ENCODE measurements at places on chromosomes 7 and 10. TPM values are rescaled to one million over a fixed set of nuclear protein-coding genes. Genes with fewer than 3 reads are reported as not detected.
A peak's percentile ranks its signal among the peaks of the same experiment; 100 is the strongest.

- H3K27ac ChIP-seq: no peak overlapping the region
- H3K36me3 ChIP-seq: no peaks in the 10 kb centered on the region
- H3K4me3 ChIP-seq: no peak overlapping the region
- H3K4me1 ChIP-seq: no peaks in the 10 kb centered on the region
- no peak for DNase-seq
These were observed 119.6 kb downstream of the LRRTM3 start for GRCh38 chr10:67045404-67045803.

GRCh38 chr7:46908770-46909169 is 673.1 kb downstream of the TNS3 start:
- no peak for DNase-seq
- H3K27me3 ChIP-seq: no peaks in the 10 kb centered on the region
- no peaks in the 10 kb centered on the region for H3K36me3 ChIP-seq

GRCh38 chr10:86152911-86153310 is 213.7 kb downstream of the GRID1 start:
- H3K27ac ChIP-seq: no peak overlapping the region
- H3K36me3 ChIP-seq: no peaks in the 10 kb centered on the region
- no peaks in the 10 kb centered on the region for H3K27me3 ChIP-seq

GRCh38 chr10:72334196-72334824 is 20.4 kb downstream of the DNAJB12 start:
- peak overlapping the region; percentile 90 for H3K27ac ChIP-seq
- peaks cover 32% of the 10 kb centered on the region for H3K36me3 ChIP-seq
- peak overlapping the region; percentile 33 for H3K4me3 ChIP-seq
- peaks cover 81% of the 10 kb centered on the region for H3K4me1 ChIP-seq
- DNase-seq: no peak

- peaks cover 5% of the 10 kb centered on the region for H3K4me1 ChIP-seq
- DNase-seq: peak; percentile 33
- no peak overlapping the region for H3K4me3 ChIP-seq
- no peak overlapping the region for H3K27ac ChIP-seq
- H3K36me3 ChIP-seq: peaks cover 10% of the 10 kb centered on the region
These were observed 31.7 kb downstream of the GPR22 start for GRCh38 chr7:107501593-107501992.

- H3K36me3 ChIP-seq: no peaks in the 10 kb centered on the region
- no peak overlapping the region for H3K4me3 ChIP-seq
- no peaks in the 10 kb centered on the region for H3K4me1 ChIP-seq
These were observed 234.7 kb upstream of the GLI3 start for GRCh38 chr7:42471573-42472174.

DNA sequence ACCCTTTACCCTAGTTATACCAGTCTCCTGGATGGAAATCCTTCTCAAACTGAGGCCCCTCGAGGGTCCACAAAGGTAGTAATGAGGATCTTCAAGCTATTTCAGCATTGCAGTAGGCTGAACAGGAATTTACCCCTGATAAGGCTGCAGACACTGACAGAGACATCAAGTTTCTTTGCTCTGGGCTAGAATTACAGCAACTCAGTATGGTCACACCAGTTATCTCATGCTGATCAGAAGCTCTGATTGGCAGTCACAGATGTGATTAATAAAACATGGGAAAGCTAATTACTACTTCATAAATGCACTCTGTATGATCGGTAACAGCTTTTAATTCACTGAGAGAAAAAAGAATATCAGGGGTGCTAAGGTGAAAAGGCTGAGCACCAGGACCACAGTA is 30.6 kb downstream of the FAM204A start:
- H3K36me3 ChIP-seq: peaks cover 7% of the 10 kb centered on the region
- H3K4me1 ChIP-seq: no peaks in the 10 kb centered on the region
- H3K27me3 ChIP-seq: no peaks in the 10 kb centered on the region
- no peak for DNase-seq
- H3K4me3 ChIP-seq: no peak overlapping the region
- no peak overlapping the region for H3K27ac ChIP-seq

DNA sequence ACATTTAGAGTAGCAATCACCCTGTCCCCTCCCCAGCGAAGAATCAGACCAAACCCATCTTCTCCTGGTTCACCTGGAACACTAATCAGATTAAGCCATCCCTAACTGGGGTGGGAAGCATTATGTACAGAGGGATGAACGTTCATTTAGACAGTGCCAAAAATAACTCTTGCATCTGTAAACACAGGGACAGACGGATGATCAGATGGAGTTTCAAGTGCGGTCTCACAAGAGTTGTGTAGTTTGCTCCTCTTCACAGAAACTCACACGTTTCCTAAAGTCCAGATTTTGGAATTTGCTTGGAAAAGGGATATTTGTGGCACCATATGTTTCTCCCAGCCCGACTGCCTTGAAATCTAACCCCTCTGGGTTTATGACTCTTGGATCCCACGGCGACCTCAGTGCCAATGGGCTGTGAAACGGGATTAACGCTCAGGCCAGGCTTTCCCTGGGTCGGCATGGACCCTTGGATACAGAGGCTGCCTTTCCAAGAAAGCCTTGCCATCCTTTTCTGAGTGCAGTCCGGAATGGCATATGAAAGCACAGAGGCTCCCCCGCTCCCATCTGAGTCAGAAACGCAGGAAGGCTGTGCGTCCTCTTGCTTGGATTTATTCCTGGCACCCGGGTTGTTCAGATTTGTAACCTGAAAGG is 293.2 kb upstream of the HABP2 start:
- H3K4me1 ChIP-seq: no peaks in the 10 kb centered on the region
- H3K27ac ChIP-seq: no peak overlapping the region
- DNase-seq: no peak
- H3K4me3 ChIP-seq: no peak overlapping the region
- no peaks in the 10 kb centered on the region for H3K36me3 ChIP-seq
- H3K27me3 ChIP-seq: peaks cover 2% of the 10 kb centered on the region

DNA sequence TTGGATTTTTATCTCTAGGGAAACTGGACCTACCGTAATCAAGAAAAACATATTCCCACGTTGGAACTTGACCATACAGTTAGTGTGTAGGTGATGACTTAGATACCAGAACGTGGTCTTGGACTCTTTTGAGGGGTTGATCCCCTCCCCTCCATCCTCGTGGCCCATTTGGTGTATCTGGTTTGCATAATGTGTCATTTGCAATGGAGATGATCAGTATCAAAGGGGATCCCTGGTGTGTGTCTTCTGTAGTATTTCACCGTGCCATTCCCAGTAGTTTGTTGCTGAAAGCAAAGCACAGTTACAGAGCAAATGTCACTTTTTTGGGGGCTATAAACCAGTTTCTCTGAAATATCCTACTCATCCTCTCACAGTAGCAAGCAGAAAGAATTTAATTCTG is 217.7 kb downstream of the TCF7L2 start:
- peaks cover 8% of the 10 kb centered on the region for H3K27me3 ChIP-seq
- no peak overlapping the region for H3K27ac ChIP-seq
- DNase-seq: no peak

GFRA1 gene
- not detected for total RNA-seq

VWA2 gene
- not detected for total RNA-seq

GRCh38 chr7:155696747-155697146 is 52.3 kb downstream of the RBM33 start:
- DNase-seq: no peak
- H3K4me1 ChIP-seq: peaks cover 41% of the 10 kb centered on the region
- H3K36me3 ChIP-seq: peaks cover 23% of the 10 kb centered on the region
- H3K4me3 ChIP-seq: no peak overlapping the region

AFAP1L2 gene
- 1.1 TPM for total RNA-seq

ZMIZ2 gene
- total RNA-seq: 98.6 TPM

- peaks cover 11% of the 10 kb centered on the region for H3K4me1 ChIP-seq
- no peaks in the 10 kb centered on the region for H3K36me3 ChIP-seq
- peaks cover 43% of the 10 kb centered on the region for H3K27me3 ChIP-seq
- H3K27ac ChIP-seq: no peak overlapping the region
These were observed 336.8 kb downstream of the DNAJB6 start for GRCh38 chr7:157673573-157673972.

DNA sequence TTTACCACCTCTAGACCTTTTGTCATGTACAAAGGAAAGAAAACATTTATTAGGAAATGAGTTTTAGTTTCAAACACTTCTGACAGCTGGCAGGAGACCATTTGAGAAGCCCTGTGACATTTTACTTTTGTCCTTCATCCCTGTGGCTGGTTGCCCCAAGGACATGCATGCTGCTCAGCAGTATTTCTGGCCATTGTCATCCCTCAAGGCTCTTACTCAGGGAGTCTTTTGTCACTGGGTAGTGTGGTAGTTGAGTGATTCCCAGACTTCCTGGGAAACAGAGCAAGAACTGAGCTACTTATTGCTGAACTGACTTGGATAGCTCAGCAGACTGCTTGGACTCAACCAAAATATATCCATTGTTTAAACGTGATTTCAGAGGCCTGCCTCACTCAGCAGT is 142.8 kb downstream of the LRRC4 start:
- H3K27me3 ChIP-seq: no peaks in the 10 kb centered on the region
- H3K4me1 ChIP-seq: no peaks in the 10 kb centered on the region
- H3K36me3 ChIP-seq: peaks cover 28% of the 10 kb centered on the region
- DNase-seq: no peak
- H3K4me3 ChIP-seq: no peak overlapping the region
- no peak overlapping the region for H3K27ac ChIP-seq

GRCh38 chr7:42876182-42877068 is 35.4 kb downstream of the C7orf25 start:
- no peak overlapping the region for H3K4me3 ChIP-seq
- no peak overlapping the region for H3K27ac ChIP-seq
- H3K4me1 ChIP-seq: no peaks in the 10 kb centered on the region

GRCh38 chr10:114398587-114399331 is 5.5 kb downstream of the AFAP1L2 start:
- H3K27me3 ChIP-seq: peaks cover 74% of the 10 kb centered on the region
- DNase-seq: no peak
- peaks cover 29% of the 10 kb centered on the region for H3K4me1 ChIP-seq
- H3K36me3 ChIP-seq: no peaks in the 10 kb centered on the region

- peaks cover 3% of the 10 kb centered on the region for H3K27me3 ChIP-seq
- H3K4me3 ChIP-seq: no peak overlapping the region
- no peaks in the 10 kb centered on the region for H3K36me3 ChIP-seq
- H3K27ac ChIP-seq: no peak overlapping the region
- peaks cover 8% of the 10 kb centered on the region for H3K4me1 ChIP-seq
These were observed 17.5 kb upstream of the PALS2 start for GRCh38 chr7:24555719-24556118.

CYP3A4 gene
- total RNA-seq: not detected

COL26A1 gene
- total RNA-seq: not detected

- no peak overlapping the region for H3K27ac ChIP-seq
- no peak overlapping the region for H3K4me3 ChIP-seq
- H3K4me1 ChIP-seq: no peaks in the 10 kb centered on the region
- no peaks in the 10 kb centered on the region for H3K27me3 ChIP-seq
- H3K36me3 ChIP-seq: peaks cover 9% of the 10 kb centered on the region
These were observed 44.5 kb downstream of the MKI67 start for GRCh38 chr10:128081720-128082119.

DNA sequence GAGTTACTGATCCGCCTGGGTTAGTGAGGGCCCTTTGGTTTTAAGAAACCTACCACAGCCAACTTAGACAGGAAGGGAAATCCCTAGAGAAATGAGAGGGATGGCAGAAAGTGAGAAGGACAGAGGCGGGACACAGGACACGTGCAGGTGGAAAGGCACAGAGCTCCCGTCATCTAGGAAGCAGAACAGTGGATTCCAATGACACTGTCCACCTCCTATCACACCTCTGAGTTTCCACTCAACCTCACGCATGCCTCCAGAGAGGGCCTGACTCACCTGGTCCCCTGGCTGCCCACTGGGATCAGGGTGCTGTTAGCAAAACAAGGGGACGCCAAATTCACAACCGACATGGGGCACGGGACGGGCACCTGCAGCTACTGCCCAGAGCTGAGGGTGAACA is 26.3 kb downstream of the CPXM2 start:
- DNase-seq: no peak
- H3K27me3 ChIP-seq: no peaks in the 10 kb centered on the region
- H3K27ac ChIP-seq: no peak overlapping the region
- no peaks in the 10 kb centered on the region for H3K36me3 ChIP-seq
- H3K4me3 ChIP-seq: no peak overlapping the region

DNA sequence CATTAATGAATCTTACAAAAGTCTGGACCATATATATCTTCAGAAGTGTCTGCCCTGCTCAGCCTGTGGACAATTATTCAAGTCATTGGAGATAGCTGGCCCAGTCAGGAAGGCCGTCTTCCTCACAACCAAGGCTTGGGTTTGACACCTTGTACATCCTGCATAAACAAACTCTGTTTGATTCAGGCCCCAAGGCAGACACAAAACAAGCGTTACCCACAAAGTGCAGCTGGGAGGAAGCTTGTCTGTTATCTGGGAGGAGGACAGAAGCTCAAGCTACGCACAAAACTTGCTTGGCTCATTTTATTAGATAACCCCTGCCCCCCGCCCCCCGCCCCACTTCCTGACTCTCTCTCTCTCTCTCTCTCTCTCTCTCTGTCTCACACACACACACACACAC is 166.9 kb upstream of the WDR11 start:
- DNase-seq: no peak
- H3K36me3 ChIP-seq: no peaks in the 10 kb centered on the region
- no peak overlapping the region for H3K27ac ChIP-seq

DNA sequence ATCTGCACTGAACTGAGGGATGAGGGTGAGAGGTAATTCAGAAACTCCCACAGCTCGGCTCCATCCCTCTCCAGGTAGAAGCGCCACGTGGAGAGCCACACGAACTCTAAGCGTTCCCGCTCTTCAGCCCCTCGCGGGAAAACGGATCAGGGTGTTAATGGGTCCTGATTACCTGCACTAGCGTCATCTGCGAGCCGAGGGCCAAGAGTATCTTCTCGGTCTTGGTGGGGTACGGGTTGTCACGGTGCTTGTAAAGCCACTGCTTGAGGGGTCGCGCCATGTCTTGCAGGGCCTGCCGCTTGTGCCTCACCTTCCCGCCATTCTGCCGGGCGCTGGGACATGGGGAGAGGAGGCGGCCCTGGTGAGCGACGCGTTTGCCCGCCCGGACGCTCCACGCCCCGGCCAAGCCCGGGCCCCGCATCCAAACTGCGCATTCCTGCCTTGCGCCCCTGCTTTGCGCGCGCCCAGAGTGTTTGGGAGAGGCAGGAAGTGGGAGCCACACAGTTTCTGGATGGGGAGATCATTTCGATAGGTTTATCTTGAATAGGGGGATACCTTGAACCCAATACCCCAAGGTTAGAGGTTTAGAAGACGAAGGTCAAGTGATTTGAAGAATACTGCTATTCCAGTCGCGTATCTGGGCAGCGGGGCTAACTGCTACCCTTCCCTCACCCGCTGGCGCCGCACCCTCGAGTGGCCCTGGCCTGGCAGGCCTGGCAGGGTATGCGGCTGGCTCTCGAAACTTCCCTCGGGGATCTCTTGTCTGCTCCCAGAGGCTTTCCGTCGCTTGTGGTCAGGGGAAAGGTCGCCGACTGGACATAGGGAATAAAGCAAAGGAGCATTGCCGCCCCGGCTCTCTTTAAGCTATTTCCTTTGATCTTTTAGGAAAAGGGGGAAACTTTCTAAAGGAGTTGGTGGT is 4.2 kb downstream of the MKX start:
- no peak for DNase-seq
- H3K4me3 ChIP-seq: peak overlapping the region; percentile 58
- no peaks in the 10 kb centered on the region for H3K36me3 ChIP-seq
- H3K4me1 ChIP-seq: peaks cover 25% of the 10 kb centered on the region

DDIT4 gene
- 166 TPM for total RNA-seq

Measured in activated CD4-positive, alpha-beta T cell treated with anti-CD3 and anti-CD28 coated beads, Interleukin-2, amount 10 ng/mL, durations not matched to agents 7 days and 5 days (primary cell).